ENCODE measurements at places on chromosomes 4 and X.

- DNase-seq: no peak
Measured at GRCh38 chr4:188434643-188435042, 295.4 kb downstream of the TRIML1 start.

DNA sequence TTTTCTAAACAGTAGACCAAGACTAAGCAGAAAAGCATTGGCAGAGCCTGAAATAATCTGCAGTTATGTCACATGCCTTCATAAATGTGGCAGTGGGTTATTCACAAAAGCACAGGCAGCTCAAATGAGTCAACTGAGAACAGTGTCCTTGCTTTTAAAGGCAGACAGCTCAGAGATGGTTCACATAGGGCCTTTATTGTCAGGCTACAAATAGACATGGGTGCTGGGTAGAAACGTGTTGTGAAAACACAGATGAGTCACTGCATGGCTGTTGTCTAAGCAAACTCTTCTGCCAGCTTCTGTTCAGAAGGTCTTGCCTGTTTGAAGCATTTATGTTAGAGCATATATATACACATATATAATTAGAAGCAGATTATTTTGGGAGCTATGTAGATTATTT is 118.0 kb downstream of the SLC4A4 start:
- no peak for DNase-seq

GRCh38 chrX:16796298-16796697 is 10.0 kb downstream of the TXLNG start:
- DNase-seq: no peak

DNA sequence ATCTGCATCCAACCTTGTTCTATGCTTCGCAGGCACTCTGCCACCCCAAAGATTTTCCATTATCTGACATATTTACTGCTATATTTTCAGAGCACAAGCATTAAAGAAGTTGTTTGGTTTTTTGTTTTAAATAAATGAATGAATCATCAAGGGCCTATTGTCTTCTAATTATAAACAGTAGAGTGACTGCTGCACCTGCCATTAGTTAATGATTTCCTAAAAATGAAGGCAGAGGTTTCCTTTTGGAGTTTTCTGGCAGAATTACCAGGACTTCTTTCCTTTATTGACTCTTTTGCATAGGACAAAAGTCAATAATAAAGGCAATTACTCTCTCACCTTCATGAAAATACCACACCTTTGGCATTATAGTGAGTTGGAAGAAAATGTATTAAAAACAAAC is 238.1 kb downstream of the INPP4B start:
- DNase-seq: no peak

GRCh38 chrX:150449313-150449712 is 86.2 kb downstream of the MAMLD1 start:
- DNase-seq: no peak

GRCh38 chr4:71732706-71733105 is 51.2 kb downstream of the GC start:
- DNase-seq: no peak

DNA sequence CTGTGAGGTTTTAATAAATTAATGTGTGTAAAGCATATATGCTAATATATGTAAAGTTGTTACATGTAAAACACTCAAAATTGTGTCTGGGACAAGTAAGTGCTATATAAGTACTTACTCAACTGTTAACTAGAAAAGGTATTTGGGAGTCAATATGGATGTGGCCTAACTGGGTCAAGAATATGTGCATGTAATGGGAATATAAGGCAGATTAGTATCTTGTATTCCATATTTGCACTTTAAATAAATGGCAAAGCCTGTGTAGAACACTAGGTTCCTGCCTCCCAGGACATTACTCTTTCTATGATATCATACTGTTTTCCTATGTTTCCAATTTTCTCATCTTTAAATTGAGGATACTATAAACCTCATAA is 270.6 kb downstream of the FBXO8 start:
- DNase-seq: no peak

GRCh38 chr4:30617836-30618235 is 102.3 kb upstream of the PCDH7 start:
- no peak for DNase-seq

DNA sequence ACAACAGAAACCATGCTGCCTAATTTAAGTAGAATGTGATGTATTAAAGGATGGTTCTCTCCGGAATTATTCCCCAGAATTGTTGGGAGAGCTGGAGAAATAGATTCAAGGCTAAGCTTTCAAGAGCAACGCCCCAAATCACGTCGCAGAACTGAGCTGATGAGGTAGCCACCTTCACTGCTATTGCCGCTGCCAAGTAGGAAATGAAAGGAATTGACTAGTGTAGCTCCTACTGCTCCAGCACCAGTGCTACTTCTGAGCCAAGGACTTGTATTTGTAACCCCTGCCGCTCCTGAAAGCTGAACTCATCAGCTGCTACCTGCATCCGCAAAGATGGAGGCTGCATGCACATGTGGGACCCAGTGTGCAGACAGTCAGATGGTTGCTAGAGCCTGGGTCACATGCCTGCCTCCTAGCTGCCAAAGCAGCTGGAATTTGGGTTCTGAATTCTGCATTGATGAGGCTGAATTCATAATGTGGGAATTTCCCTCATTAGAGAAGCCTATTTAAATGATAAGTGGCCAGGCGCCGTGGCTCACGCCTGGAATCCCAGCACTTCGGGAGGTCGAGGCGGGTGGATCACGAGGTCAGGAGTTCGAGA is 173.9 kb downstream of the PDGFRA start:
- no peak for DNase-seq

DNA sequence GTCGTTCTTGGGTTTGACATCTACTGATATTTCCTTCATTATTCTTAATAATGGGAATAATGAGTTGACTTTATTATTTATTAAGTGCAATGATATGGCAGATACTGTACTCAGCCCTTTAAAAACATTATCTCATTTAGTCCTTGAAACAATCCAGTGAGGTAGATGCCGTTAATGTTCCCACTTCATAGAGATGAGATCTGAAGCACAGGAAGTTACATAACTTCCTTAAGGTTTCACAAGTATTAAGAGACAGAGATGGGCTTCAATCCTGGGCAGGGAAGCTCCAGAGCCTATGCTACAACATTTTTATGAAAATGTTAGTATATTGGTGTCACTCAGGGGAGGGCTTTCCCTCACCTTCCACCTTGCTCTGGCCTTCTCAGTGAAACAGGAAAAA is 9.7 kb upstream of the KLHL13 start:
- no peak for DNase-seq

DNA sequence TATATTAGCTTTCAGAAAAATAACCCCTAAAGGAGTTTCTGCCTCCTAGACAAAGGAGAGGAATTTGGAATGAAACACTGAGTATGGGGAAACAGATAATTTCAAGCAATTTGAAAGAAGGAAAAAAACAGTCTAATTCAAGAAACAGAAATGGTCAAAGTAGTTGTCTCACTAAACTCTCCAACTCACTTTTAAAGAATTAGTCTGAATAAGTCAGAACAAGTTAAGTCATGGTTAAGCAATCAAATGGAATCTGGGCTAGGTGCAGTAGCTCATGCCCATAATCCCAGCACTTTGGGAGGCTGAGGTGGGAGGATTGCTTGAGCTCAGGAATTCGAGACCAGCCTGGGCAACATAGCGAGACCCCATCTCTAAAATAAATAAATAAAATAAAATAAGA is 95.7 kb upstream of the GRIA3 start:
- no peak for DNase-seq

GRCh38 chr4:169225058-169225751 is 45.6 kb downstream of the SH3RF1 start:
- DNase-seq: no peak

DNA sequence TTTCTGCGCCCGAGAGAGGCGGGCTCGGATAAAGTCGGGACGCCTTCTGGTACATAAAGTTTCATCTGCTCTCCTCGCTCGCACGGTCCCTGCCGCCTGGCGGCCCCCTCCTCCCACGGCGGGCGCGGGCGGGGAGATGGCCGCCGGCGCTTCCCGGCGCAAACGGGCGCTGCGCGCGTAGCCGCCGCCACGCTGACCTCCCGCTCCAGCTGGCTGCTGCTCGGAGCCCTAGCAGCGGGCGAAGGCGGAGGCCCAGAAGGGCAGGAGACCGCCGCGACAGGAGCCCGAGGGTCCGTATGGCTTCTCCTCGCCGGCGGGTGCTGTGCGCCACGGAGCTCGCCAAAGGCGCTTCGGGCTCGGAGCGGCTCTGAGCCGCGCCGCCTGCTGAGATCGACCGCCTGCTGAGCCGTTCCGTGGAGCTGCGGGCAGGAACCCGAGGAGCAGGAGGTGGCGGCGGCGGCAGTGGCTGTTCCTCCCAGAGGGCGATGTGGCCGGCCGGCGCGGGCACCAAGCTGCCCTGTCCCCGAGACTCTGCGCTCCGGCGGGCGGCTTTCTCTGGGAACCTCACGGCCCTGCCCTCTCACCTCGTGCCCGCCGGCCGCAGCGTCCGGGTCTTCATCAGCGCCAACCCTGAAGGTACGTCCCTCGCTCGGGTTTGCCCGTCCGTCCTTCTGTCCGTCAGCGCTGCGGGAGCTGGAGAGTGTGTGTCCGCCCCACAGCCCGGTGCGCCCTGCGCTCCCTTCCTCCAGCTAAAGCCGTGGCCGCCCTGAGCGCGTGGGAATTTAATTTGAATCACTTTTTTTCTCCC is at the start of gene NWD2:
Gene NWD2 (plus strand): TSS at position 161 of the 808 bp plus-strand sequence. CDS start 325 bp downstream, at position 486.
- DNase-seq: peak; percentile 28

GRCh38 chrX:70169281-70169680 is 8.0 kb upstream of the DGAT2L6 start:
- no peak for DNase-seq

DNA sequence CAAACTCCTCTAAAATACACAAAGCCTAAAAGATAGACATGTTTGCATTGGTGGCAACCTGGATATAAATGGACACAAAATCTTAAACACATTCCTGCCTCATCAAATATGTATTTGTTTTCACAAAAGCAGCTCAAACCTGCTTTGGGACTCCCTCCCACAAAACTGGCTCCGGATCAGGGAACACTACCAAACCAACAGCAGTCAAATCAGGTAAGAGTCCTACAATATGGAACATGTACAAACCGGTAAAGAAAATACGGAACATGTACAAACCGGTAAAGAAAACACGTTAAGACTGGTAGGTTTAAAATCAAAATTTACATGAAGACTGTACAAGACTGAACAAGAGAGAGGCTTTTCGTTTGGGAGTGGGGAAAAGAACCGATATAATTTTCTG is 4.3 kb downstream of the AMTN start:
- no peak for DNase-seq

GRCh38 chr4:139603576-139604410 is 47.8 kb upstream of the SETD7 start:
- no peak for DNase-seq
